Central memory CD4-positive, alpha-beta T cell (primary cell): ENCODE measurements at places on chromosomes 6 and 20.

DNA sequence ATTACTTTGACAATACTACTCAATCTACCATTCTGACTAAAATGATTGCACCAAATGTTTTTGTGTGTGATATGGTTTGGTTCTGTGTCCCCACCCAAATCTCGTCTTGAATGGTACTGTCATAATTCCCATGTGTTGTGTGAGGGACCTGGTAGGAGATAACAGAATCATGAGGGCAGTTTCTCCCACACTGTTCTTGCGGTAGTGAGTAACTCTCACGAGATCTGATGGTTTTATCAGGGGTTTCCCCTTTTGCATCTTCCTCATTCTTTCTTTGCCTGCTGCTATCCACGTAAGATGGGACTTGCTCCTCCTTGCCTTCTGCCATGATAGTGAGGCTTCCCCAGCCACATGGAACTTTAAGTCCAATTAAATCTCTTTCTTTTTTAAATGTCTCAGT, 20.8 kb downstream of the SYCP2 start:
- no peak for DNase-seq

DNA sequence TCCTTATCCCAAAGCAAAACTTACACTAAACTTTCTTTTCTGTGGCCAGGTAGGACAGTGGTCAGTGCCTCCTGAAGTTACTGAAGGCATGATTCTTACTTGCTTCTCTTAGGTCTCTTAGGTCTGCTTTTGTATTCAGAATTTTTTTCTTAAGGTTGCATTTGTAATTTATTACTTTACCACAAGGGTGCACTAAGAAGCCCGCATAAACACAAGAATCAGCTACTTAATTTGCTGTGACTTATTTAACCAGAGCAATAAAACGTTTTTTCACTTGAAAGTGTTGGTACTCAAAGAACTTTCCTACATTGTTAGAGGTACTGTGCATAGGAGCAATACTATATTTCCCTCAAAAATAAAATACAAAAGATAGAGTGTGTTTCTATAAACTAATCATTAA, 75.4 kb upstream of the LAMA2 start:
- no peak for DNase-seq

GRCh38 chr6:81228912-81229555, 523.4 kb downstream of the TENT5A start:
- DNase-seq: no peak

- no peak for DNase-seq
These were observed 108.0 kb downstream of the ATXN1 start for GRCh38 chr6:16653226-16653625.

DNA sequence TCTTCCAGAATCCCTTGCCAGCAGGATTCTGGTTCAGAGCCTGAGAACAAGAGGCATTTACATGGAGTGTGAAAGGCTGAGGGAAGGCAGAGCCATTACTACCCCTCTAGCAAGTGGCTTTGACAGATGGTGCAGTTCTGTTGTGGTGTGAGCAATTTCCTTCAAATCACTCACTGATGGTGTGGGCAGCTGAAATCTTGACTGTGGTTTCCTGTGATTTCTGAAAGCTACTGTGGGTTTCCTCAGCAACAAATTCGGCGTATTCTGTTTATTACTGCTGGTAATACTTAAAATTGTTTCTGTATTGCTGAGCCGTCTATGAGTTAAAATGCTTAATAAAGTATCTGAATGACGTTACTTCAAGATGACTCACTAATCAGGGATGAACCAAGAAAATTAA, 181.5 kb upstream of the TCF21 start:
- peak; percentile 30 for DNase-seq

GRCh38 chr6:39790772-39791171, 1.4 kb upstream of the DAAM2 start:
- no peak for DNase-seq

DNA sequence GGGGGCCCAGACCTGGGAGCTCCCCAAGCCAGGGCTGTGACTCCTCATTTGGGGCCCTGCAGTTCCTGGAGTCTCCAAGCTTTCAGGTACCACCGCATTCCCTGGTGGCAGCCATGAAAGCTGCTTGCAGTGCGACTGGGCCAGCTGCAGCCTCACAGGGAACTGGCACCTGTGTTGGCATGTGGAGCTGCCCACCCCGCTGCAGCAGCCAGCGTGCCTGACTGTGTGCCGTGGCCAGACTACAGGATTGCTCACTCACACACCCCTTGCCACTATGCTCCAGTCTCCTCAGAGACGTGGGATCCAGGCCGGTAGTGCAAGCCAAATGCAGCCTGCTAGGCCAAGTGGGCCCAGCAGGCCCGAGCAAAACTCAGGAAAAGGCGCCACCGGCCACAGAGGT, 450.7 kb downstream of the COL12A1 start:
- no peak for DNase-seq

DNA sequence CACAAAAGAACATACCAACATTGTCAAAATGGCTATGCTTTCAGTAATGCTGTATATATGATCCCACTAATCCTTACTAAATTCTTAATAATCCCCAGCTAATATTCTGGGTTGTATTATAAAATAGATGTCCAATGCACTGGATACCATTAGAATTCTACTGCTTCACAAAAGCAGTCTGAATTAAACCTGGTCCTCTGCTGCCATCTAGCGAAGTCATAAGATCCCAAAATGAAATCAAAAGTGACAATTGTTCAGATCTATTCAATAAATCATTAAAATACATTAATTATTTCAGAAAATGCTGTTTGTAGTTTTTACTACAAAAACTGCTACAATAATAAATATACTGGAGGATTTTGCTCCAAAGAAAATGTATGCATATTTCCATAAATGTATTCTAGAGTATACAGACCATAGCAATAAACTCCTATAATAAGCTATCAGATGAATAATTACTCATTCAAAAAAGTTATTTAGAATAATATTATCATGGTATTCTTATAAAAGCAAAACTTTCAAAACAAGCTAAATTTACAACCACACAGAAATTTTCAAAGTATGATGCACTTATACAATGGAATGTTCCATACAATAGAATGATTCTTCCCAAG, 92.6 kb downstream of the RNGTT start:
- peak; percentile 35 for DNase-seq

GRCh38 chr20:63056236-63057170, 49.7 kb upstream of the BHLHE23 start:
- DNase-seq: peak; percentile 12

DNA sequence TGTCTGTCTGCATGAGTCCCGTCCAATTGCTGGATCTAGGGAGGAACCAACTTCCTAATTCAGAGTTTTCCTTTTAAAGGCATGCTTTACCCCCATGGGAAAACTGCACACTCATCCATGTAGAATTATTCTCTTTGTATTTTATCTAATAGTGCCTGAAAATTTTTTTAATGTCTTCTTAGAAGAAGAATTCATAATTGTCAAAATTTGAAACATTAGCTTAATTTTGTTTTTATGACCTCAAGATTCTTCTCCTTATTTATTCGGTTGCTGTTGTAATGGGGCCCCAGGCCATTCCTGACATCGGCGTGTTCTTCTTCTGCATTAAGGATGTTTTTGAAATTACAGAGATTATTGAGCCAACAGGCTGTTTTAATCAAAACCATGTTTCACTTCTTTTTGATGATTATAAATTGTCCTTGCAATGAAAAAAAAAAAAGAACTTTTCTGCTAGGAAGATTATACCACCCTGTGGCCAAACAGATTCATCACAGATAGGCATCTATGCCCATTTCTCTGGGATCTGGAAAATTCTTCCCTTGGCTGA, 100.3 kb downstream of the ZNF217 start:
- DNase-seq: no peak

DNA sequence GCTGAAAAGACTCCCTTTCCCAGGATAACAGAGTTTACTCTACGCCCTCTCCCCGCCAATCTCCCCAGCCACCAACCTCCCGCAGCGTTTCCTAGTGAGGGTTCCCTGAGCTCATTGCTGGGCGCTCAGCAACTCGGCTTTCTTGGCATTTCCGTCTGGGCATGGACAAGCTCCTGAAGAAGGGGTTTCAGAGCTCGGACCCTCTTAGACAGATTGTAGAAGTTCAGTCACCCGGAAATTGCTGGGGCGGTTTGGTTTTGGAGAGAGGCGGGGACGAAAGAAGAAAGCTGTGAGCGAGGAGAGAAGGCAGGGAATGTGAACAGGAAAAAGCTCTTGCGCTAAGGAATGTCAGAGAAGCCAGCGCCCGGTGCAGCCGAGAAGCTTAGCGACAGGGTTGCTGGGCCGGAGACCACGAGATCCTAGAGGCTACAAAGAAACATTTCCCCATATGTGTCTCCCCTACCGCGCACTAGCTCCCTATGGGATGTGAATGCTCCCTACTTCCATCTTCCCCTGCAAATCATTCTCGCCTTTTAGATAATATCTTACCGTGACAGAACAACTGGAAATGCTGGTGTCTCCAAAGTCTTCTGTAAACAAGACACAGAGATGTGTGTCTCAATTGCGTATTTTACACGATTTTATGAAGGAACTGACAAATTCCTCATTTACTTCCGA, 15.8 kb downstream of the POM121L2 start:
- DNase-seq: no peak

- no peak for DNase-seq
These were observed 133.0 kb downstream of the JARID2 start for GRCh38 chr6:15378866-15379265.

GRCh38 chr6:66897576-66897975, 1190.5 kb upstream of the EYS start:
- no peak for DNase-seq

DNA sequence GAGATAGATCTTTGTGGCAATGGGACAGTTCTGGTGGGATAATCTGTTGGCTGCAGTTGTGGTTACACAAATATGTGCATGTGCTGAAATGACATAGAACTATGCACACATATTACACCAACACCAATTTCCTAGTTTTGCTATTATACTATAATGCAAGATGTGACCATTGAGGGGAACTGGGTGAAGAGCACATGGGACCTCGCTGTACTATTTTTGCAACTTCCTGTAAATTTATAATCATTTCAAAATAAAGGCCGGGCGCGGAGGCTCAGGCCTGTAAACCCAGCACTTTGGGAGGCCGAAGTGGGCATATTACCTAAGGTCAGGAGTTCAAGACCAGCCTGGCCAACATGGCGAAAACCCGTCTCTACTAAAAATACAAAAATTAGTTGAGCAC, 8.7 kb downstream of the ARMC12 start:
- no peak for DNase-seq

DNA sequence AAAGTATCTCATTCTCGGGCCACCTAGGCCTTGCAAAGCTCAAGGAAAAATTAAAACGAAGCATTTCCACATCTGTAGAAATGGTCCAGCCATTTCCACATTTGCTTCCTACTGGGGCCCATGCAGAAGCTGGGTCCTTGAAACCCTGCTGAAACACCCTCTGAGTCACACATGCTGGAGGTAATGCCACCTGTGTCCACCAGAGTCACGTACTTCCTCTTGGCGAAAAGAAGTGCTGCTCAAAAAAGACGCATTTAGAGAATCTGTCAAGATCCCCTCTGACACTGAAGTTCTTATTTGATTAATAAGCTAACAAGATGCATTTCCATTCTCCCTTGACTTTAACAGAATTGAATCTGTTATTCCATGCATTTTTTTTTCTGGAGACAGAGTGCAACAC, 423.2 kb downstream of the PREX1 start:
- DNase-seq: no peak

- DNase-seq: peak; percentile 69
These were observed 25.8 kb downstream of the BHLHE23 start for GRCh38 chr20:62980970-62981369.

DNA sequence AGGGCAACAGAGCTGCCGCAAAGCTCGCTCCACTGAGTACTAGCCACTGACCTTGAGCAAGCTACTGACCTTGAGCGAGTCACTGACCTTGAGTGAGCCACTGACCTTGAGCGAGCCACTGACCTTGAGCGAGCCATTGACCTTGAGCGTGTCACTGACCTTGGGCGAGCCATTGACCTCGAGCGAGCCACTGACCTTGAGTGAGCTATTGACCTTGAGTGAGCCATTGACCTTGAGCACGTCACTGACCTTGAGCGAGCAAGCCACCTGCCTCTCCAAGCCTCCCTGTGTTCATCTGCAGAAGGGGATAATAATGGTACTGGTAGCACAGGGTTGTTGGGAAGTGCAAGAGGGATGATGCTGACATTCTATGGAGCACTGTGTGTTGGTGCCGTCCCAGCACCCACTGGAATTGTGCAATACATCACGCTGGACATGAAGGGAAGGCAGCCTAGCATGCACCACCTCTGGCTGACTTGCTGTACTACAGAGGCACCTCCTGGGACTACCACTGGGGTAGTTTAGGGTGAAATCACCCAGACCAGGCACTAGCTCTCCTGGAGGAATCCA, 60.2 kb downstream of the CTCFL start:
- no peak for DNase-seq

- no peak for DNase-seq
These were observed 7.4 kb downstream of the CALHM5 start for GRCh38 chr6:116518621-116519368.

DNA sequence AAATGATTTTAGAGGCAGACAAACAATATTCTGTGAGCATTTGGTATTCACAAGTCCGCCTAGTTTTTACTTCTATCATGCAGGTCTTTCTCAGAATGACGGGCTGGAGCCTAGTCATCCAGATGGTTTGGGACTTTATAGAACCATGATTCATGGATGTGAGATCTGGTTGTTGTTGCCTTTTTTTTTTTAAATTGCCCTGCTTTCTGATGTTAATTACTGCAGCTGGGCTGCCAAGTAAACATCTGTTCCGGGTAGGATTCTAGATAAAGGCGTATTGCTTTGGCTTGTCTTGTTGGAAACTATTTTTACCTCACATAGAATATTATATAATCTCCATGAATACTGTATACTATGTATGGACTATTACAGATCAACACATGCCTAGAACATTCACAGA, 58.1 kb downstream of the RNF217 start:
- no peak for DNase-seq

GRCh38 chr20:51423290-51423667, 119.2 kb downstream of the NFATC2 start:
- no peak for DNase-seq

- no peak for DNase-seq
These were observed 95.0 kb downstream of the ERMARD start for GRCh38 chr6:169846286-169847056.

DNA sequence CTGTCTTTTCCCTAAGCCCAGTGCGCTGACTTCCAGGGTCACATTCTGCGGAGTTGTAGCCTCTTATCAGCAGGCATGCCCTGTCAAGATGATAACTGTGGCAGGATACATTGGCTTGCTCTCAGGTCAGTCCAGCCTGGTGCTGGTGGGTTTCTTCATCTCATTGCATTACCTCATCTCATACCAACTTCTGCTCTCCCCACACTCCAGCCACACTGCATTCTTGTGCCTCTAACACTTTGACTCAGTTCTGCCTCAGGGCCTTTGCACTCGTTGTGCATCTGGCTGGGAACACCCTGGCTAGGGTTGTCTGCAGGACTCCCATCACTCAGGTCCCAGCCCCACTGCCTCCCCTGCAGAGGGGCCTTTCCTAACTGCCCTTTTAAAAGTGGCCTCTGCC, 110.3 kb upstream of the BACH2 start:
- no peak for DNase-seq
